ENCODE measurements at places on chromosomes 7 and 10. TPM values are rescaled to one million over a fixed set of nuclear protein-coding genes. Genes with fewer than 3 reads are reported as not detected.

ASB10 gene
- total RNA-seq = not detected

WDR86 gene
- 0.24 TPM for total RNA-seq

MMP21 gene
- total RNA-seq = not detected

PTPRZ1 gene
- 7.2 TPM for total RNA-seq

GALNT17 gene
- total RNA-seq = not detected

CRYGN gene
- total RNA-seq = not detected

PRSS2 gene
- total RNA-seq = not detected

CYP26A1 gene
- not detected for total RNA-seq

PHTF2 gene
- 8.5 TPM for total RNA-seq

MAD1L1 gene
- 70.1 TPM for total RNA-seq

HYAL4 gene
- total RNA-seq = under 0.01 TPM

C10orf67 gene
- total RNA-seq = not detected

CCL24 gene
- not detected for total RNA-seq

TMEM229A gene
- total RNA-seq = not detected

SNX8 gene
- total RNA-seq = 8.4 TPM

CUBN gene
- 0.85 TPM for total RNA-seq

GPR26 gene
- total RNA-seq = not detected

OR6V1 gene
- total RNA-seq = not detected

NME8 gene
- not detected for total RNA-seq

AS3MT gene
- 4.9 TPM for total RNA-seq

MPP7 gene
- 23.7 TPM for total RNA-seq

ATRNL1 gene
- 0.43 TPM for total RNA-seq

R3HCC1L gene
- 9.6 TPM for total RNA-seq

FZD8 gene
- 9.6 TPM for total RNA-seq

C10orf95 gene
- total RNA-seq = 3.1 TPM

FAM237B gene
- not detected for total RNA-seq

GCK gene
- 0.21 TPM for total RNA-seq

LRRC4 gene
- 1.7 TPM for total RNA-seq

OR2A12 gene
- total RNA-seq = not detected

PLXNA4 gene
- total RNA-seq = not detected

MRLN gene
- total RNA-seq = not detected

DDC gene
- total RNA-seq = not detected

ZNF727 gene
- under 0.01 TPM for total RNA-seq

NEUROD6 gene
- not detected for total RNA-seq

BLNK gene
- total RNA-seq = 5.5 TPM

CYP3A7 gene
- not detected for total RNA-seq

NXPH1 gene
- total RNA-seq = not detected

CLCN1 gene
- total RNA-seq = not detected

RBP3 gene
- not detected for total RNA-seq

TFPI2 gene
- 26.7 TPM for total RNA-seq

ESYT2 gene
- total RNA-seq = 111 TPM

TASOR2 gene
- total RNA-seq = 83.4 TPM

MEOX2 gene
- total RNA-seq = not detected

RET gene
- total RNA-seq = 1.2 TPM

AQP1 gene
- total RNA-seq = 5.3 TPM

EZH2 gene
- total RNA-seq = 3.6 TPM

EPHA1 gene
- 52.5 TPM for total RNA-seq

FAM25C gene
- total RNA-seq = not detected

CLRN3 gene
- total RNA-seq = not detected

COBL gene
- 1.1 TPM for total RNA-seq

VSTM4 gene
- total RNA-seq = under 0.01 TPM

EIF5AL1 gene
- 0.48 TPM for total RNA-seq
